CD4-positive, alpha-beta T cell treated with Interleukin-4 for 1 hour (primary cell): ENCODE measurements at places on chromosomes 7 and 10.

DNA sequence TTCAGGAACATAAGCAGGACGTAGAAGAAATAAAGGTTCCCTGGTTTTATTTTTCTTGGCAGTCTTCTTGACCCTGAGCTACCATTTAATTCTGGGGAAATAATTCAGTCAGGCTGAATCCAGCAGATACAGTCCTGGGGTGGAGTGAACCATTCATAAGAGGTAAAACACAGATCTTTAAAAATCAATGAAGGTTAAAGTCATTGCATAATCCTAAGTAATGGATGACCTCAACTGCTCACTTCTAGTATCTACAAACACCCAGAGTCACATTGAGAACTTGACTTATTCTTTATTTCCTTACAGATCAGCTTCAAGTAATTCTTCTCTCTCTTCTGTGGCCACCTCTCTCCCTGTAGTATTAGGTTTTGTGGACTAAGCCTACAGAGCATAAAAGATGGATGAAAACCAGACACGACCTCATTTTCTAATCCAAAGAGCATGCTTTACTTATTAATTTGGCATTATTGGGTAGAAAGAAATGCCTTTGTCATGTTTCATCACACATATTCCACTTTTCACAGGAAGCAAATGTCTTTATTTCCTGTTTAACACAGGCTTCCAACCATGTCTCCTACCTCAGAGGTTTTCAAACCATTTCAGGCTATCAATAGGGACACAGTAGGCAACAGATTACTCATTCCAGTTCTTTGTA lies 182.3 kb upstream of the IMMP2L start:
- no peak for DNase-seq

- no peak for DNase-seq
These were observed 726.4 kb downstream of the KCNMA1 start for GRCh38 chr10:76911184-76911583.

GRCh38 chr10:131569851-131570715 lies 258.6 kb upstream of the TCERG1L start:
- no peak for DNase-seq

DNA sequence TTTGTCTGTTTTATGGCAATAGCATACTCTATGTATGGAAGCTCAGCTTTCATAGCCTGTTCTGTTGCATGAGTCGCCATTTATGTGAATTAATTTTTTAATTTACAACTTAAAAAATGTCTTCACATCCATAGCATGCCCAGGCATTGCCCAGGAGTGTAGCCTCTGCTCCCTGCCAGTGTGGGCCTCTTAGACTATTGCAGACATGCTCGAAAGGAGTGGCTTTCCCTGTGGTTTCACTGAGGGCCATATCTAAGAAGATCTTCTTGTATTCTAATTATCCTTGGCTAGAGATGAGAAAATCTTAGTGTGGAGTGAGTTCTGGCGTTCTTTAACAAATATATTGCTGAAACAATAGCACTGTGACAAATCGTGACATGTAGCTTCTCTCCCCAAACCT lies 35.3 kb downstream of the PCBD1 start:
- no peak for DNase-seq

GRCh38 chr7:155355176-155355575 lies 57.5 kb downstream of the INSIG1 start:
- no peak for DNase-seq

DNA sequence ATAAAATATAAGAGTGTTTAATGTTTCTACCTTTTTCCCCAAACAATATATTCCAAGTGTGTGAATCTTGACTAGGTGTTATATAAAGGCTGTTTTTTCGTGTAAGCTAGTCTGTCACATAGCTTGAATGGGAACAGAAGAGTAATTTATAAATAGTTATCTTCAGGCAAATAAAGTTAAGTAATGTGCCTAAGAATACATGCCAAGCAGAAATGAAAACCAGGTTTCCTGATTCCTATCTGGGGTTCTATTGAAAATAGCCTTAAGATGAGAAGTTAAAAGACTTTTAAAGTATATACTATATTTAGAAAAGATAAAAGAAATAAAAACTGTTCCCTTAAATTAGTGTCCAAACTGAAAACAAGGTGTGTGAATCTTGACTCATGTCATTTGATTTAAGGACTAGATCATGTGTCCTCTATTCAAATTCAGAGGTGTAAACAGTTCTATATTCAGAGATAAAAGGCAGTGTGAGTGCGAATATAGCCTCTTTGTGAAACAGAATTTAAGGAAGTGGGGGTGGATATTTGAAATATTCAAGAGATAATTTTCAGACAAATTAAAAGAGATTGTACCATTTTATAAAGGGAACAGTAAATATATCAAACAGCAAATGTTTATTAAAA lies 247.5 kb downstream of the THSD7A start:
- DNase-seq: no peak

DNA sequence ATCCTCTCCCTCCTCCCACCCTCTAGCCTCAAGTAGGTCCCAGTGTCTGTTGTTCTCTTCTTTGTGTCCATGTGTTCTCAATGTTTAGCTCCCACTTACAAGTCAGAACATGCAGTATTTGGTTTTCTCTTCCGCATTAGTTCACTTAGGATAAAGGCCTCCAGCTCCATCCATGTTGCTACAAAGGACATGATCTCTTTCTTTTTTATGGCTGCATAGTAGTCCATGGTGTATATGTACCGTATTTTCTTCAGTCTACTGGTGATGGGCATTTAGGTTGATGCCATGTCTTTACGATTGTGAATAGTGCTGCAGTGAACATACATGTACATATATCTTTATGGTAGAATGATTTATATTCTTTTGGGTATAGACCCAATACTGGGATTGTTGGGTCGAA lies 1.6 kb upstream of the GOT1 start:
- DNase-seq: no peak

- no peak for DNase-seq
These were observed 17.2 kb upstream of the MNX1 start for GRCh38 chr7:157027568-157028198.

DNA sequence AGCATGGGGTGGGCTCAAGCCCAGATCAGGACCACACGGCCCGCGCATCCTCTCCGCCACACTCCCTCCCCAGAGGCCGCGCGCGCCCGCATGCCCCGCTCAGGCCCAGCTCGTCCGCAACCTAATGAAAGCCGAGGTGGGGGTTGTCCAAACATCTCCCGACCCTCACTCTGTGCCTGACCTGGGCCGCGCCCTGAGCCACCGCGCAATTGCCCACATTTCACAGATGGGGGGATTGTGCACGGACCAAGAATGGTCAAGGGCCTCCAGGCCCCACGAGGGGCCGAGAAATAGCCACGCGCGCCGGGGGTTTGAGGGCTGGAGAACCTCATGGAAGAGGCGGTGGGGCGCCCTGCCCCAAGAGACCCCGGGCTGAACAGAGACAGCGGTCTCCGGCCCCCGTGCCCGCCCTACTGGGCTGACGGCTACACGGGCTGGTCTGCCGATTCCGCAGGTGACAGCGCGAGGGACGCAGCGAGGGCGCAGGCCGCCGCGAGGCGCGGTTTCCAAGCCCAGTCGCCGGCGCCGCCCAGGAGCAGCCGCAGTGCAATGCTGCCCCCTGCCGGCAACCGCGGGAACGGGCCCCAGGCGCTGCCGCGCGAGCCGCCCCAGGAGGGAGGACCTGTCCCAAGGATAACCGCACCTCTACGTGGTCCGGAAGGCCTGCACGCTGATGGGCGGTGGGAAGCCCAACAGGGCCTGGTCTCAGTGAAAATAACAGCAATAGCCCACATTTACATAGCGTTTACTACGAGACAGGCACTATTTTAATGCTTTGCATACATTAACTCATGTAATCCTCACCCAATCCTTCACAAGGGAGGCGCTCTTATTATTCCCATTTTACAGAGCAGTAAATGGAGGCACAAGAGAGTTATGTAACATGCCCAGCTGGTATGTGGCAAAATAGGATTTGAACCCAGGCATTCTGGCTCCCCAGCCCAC lies 10.5 kb upstream of the GRID1 start:
- DNase-seq: peak; percentile 71

DNA sequence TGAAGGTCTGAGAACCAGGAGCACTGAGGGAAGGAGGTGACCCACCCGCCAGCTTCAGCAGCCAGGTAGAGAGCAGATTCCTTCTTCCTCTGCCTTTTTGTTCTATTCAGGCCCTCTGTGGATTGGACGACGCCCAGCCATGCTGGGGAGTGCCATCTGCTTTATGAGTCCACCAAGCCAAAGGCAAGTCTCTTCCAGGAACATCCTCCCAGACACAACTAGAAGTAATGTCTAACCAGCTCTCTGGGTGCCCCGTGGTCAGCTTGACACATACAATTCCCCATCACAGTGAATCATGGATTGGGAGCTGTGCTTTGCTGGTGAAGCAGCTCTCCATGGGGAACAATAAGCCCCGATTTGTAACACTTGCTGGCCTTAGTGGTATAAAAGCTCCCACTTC lies 125.2 kb downstream of the CCDC3 start:
- DNase-seq: no peak

DNA sequence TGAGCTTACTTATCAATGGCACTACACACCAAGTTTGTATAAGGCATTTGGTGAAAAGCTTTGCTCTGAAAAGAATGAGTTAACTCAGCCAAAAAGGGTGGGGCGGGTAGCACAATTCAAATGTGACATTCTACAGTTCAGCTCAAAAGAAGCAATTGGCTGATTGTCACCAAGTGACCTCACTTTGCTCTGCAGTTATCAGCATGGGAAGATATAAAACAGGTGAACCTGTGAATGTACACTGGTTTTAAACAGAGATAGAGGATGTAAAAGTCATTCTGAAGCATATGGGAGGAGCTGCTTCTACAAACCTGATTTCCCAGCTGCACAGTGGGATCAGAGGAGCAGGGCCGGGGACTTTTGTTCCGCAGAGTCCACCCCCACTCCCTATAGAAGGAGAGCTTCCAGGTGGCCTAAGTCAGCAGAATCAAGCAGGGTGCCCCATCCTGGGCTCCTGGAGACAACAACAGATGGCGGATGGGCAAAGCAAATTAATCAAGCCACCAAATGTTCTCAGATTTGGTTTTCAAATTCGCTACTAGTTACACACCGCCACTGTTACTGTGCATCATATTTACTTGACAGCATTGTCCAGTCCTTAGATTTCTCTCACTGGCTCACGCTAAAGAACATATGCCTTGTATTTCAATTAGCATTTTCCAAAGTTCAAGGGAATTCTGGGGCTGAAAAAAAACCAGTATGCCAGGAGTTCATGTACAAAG lies 27.5 kb upstream of the NPVF start:
- no peak for DNase-seq

DNA sequence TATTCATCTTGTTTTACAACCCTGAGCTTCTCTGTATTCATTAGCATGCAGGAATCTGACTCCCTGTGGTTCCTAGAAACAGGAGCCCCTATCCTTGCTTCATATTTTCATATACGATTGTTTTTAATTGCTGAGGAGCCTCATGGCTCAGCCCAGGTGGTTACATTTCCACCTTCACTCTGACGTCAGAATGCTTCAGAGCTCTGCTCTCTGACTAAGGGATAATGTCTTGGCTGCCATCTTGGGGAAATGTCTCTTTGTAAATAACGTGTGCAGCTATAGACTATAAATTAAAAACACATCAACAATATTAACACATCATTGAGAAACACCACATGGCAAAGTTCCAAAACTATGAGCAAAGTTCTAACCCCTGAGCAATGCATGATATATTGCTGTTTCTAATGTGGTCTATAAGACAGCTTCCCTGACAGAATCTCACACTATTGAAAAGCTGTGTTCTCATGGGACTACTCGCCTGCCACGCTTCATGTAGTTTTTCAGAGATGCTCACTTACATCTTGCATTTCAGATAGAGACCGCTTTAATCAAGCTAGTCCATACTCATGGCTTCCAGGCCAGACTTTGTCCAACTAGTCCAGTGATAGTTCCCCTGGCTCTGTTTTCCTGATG lies 227.0 kb downstream of the SORCS3 start:
- DNase-seq: no peak
